ENCODE measurements at places on chromosomes 1 and 21.

DNA sequence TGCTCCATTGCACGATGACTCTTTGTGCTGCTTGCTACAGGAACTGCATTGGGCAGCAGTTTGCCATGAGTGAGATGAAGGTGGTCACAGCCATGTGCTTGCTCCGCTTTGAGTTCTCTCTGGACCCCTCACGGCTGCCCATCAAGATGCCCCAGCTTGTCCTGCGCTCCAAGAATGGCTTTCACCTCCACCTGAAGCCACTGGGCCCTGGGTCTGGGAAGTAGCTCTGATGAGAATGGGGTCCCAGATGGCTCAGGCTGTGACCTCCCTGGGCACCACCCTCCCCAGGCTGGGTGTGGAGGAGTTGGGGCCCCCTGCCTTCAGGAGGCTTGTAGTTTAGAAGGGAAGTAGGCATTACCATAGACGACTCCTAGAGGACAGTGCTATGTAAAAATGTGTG, 19.7 kb downstream of the CYP4B1 start:
- DNase-seq = no peak

DNA sequence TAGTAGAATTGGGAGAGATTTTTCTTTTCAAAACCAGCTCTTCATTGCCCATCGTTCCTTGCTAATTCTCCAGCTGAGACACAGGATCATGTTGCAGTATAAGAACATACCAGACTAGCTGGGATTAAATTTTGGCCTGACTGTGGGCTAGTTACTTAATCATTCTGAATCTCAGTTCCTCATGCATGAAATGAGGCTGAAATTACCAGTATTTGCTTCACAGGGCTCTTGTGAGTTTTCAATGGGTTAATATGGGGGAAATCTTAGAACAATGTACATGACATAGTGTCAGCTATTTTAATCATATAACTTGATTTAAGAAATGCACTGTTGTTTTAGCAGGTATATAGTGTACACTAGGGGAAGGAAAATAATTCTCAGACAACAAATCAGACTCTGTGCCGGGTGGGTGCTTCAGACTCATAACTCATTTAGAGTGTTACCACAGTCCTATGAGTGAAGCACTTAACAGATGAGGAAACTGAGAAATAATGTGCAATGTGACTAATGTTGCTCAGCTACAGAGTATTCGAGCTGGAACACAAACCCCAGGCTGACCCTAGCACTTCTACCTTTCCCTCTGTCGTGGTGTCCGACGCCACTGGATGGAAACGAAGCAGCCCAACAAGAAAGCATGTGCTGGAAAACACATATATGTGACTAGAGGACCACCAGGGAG, 137.6 kb upstream of the SGIP1 start:
- no peak for DNase-seq

DNA sequence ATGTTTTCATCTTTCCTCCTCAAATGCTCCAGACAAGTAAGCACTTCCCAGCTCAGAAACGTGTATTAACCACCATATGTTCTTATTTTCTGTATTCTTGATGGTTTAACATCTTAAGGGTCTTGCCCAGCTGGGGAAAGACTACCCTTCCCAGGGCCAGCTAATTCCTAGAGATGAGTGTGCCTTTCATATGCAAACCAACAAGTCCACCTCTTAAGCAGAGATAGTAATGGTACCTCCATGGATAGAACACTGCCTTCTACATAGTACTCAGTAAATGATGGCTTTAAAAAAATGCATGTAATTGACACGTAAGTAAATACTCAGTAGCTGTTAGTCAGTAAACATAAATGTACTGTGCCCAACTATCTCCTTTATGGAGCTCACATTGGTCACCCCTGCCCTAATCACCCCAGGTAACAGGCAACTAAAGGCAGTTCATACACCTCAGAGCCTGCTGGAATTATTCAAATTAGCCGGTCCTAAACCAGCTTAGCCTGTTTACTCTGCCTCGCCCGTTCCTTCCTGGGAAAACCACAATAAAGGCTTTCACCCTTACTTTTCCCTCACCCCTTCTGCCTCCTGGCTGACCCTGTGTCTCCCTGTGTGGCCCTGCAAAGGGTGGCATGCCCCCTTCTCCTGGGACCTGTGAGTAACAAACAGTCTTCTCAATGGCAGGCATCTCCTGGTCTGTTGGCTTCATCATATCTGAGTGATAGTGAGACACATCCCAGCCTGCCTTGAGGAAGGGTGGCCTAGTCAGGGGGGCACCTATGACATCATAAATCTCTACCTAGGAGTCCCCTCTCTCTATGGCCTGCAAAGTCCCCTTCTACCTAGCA, 40.1 kb upstream of the KLHDC7A start:
- no peak for DNase-seq

DNA sequence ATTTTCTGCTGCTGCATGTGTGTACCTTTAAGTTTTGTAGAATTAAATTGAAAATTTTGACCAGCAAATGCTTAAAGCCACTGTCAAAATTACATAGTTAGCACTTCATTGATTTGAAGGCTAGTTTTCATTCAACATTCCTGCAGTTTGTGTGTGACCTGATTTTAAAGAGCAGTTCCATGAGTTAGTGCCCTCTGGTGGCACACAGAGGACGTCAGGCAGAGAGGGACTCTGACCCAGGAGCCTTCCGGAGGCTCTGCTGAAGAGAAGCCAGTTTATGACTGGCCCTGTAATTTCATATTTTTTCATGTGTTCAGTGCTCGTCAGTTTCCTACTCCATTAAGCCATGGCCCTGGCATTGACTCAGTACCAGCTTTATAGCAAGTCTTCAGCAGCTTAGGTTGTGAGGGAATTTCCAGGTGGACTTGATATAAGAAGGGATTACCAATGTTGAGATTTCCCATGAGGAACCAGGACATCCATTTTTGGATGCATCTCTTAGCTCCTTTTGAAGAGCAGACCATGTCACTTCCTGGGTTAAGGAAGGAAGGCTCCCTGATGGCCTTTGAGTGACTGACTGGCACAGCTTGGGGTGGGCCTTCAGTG, 104.7 kb downstream of the CAMTA1 start:
- DNase-seq = no peak

All from skeletal muscle cell (primary cell).